Femur (tissue), 1 donor: ENCODE measurements at places on chromosomes 2 and 18.
A peak's percentile ranks its signal among the peaks of the same experiment; 100 is the strongest.

DNA sequence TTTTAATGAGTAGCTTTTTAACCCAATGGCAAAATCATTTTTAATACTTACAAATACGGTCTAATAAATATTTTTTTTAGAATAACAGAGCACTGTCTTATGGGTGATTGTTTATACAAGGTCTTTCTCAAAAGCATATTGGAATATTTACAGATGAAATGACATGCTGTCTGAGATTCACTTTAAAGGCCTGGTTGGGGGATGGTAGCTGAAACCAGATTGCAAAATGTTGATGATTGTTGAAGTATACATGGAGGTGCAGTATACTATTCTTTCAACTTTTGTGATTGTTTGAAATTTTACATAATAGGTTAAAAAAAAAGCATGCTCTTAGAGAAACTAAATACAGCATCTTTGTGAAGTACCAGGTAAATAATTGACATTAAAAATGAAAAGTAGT is 111.2 kb downstream of the FMNL2 start:
- DNase-seq: no peak

GRCh38 chr2:96359310-96359709 is 23.7 kb downstream of the NCAPH start:
- no peak for DNase-seq

GRCh38 chr18:72375618-72376017 is 168.5 kb downstream of the CBLN2 start:
- DNase-seq: peak; percentile 73

DNA sequence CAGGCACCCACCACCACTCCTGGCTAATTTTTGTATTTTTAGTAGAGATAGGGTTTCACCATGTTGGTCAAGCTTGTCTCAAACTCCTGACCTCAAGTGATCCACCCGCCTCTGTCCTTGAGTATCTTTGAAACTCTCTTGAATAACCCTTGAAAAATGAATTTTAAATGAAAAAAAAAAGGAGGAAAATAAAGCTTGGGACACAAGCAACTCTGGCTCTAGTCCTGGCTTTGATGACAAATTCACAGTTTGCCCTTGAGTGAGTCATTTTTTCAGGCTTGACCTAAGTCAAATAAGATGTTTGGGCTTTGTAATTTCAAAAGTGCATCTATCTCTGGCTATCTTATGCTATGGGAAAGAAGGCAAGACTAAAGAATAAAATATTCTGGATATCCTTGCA is 79.0 kb upstream of the TRIB2 start:
- no peak for DNase-seq

- DNase-seq: no peak
These were observed 44.2 kb upstream of the LYPD6B start for GRCh38 chr2:148994341-148994740.

DNA sequence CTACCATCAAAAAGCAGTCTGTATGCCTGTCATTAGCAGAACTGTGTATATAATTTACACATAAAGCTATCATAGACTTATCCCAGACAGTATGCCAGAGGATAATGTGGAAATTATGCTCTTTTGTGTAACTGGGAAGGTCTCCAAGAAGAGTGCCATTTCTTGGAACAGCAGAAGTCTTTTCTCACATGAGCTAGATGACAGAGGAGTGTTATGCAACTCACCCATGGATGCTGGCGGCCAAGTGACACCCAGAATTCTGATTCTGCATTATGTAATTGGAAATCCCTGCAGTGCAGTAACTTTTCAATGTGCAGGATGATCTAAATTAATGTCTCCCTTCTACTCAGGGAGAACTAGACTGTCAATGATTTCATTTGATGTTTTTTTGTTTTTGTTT is 160.0 kb downstream of the UBE2E3 start:
- DNase-seq: no peak

DNA sequence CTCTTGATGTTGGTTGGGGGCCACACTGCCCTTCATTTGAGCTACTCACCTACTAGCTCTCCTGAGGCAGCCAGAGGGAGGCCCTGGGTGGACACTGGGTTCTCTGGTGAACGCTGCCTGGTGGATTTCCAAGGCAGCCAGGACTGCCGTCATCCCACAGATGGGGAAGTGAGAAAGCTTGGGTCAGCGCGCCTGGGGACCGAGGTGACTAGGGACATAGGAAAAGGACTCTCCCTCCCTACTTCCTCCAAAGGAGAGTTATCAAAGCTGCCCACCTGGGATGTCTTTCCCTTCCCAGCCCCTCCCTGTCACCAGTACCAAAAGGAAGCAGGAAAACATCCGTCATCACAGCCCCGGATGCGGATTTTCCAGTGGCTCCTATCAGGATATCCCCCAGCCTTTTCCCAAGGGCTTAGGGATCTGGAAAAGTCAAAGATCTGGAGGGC is 3.8 kb upstream of the SEMA4C start:
- DNase-seq: peak; percentile 44

- no peak for DNase-seq
These were observed 219.4 kb upstream of the SMAD7 start for GRCh38 chr18:49170145-49170544.
